ENCODE measurements at places on chromosomes 3 and 15.
A peak's percentile ranks its signal among the peaks of the same experiment; 100 is the strongest.

GRCh38 chr3:25527801-25528200 lies 99.7 kb downstream of the RARB start:
- DNase-seq, result peak; percentile 62

- no peak for DNase-seq
Observed at GRCh38 chr3:87901141-87901540, 157.7 kb downstream of the CGGBP1 start.

DNA sequence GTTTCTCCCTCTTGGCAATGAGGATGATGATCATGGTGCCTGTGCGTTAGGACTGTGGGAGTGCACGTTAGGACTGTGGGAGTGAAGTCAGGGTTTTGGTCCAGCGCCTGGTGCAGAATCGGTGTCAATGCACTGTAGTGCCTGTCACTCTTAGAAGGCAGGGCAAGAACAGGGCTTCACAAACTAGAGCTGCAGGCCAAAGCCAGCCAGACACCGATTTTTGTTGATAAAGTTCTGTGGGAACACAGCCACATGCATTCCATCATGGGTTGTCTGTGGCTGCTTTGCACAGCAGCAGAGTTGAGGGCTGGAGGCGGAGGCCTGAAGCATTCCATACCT lies 32.6 kb upstream of the NR2C2 start:
- DNase-seq, result no peak

DNA sequence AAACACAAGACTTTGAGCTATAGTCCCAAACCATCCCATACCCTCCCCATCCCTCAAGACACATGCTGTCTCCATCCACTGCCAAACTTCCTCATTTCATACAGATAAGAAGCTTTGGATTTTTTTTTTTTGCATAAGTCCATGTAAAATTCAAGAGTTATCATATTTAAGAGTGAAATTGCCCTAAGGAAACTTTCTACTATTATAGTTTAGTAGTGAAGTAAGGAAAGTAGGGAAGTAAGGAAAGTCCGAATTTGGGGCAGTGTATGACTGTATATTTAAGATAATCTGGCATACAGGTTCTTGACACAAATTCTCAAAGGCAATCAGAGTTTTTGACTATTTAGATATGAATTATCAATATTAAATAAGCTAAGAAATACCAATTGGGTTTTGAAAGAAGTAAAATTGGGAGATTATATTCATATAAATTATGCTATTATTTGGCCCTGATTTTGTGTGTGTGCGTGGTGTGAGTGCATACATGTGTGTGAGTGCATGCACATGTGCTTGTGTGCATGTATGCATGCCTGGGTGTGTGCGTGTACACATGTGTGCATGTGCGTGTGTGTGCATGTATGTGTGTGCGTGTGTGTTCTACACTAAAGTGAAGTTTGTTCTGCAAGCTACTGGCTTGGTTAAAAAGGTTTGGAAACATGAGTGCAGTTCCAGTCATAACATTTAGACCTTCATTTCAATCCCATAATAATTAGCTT lies 83.6 kb upstream of the MBNL1 start:
- DNase-seq, result no peak

DNA sequence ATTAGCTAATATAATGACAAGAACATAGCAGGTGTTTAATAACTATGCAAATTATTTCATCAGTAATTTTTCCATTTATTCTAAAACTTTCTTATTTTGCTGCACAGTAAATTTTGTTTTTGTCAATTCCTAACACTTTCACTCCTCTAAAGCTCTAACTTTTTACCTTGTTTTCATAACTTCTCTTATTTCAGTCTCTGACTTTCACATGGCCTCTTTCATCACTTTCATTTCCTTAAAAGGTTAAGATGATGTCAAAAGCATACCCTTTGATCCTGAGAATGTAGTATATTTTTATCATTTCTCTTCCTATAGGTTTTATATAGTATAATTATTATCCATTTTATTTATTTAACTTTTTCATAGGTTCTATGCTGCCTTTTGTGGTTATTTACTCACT lies 1325.8 kb upstream of the ALCAM start:
- DNase-seq, result no peak

DNA sequence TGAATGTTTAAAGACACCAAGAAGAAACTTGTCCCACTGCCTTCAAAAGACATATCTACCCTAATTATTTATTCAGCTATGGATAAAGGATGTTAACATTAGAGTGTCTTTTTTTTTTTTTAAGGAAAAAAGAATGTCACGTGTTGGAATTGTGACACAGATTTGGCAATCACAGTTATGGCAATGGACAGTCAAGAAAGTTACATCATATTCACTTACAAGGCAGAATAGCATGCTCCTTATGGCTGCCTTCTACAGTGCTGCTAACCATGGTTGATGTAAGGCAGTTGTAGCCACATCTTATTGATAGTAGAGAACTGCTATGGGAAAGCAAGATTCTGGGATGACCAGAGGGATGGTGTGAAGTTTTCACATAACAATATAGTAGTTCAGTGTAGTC lies 128.8 kb upstream of the ZBTB20 start:
- no peak for DNase-seq

DNA sequence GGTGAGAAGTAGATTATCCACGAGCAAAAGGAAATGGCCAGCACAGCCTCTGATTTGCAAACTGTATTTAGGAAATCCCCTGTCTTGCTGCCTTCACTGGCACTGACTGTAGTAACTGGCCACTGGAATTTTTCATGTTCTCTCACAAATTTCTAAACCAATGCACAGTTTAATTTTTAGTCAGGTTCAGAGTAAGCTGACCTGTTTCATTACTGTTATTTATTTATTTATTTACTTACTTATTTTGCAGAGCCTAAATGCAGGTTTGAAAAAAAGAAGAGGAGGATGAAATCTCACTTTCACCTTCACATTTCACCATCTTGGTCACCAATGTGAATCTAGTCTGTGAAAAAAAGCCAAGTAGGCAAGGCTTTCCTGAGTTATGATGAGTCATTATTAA lies 291.0 kb downstream of the PLOD2 start:
- no peak for DNase-seq

GRCh38 chr3:104359546-104359945 lies 1007.2 kb upstream of the ALCAM start:
- DNase-seq, result no peak

DNA sequence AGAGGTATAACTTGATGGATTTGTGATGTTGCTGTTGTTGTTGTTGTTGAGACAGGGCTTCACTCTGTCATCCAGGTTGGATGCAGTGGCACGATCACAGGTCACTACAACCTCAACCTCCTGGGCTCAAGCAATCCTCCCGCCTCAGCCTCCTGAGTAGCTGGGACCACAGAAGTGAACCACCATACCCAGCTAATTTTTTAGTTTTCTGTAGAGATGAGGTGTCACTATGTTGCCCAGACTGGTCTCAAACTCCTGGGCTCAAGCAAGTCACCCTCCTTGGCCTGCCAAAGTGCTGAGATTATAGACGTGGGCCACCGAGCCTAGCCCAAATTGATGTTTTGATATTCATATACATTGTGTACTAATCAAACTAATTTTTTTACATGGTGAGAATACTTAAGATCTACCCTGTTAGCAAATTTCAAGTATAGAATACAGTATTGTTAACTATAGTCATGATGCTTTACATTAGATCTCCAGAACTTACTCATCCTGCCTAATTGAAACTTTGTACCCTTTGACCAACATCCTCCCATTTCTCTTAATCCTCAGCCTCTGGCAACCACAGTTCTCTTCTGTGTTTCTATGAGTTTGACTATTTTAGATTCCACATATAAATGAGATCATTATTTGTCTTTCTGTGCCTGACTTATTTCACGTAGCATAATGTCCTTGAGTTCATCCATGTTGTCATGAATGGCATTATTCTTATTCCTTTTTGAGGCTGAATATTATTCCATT lies 23.2 kb downstream of the LMCD1 start:
- no peak for DNase-seq

Data from NCI-H69 (cell line).